ENCODE measurements at places on chromosomes 12 and 14.

DNA sequence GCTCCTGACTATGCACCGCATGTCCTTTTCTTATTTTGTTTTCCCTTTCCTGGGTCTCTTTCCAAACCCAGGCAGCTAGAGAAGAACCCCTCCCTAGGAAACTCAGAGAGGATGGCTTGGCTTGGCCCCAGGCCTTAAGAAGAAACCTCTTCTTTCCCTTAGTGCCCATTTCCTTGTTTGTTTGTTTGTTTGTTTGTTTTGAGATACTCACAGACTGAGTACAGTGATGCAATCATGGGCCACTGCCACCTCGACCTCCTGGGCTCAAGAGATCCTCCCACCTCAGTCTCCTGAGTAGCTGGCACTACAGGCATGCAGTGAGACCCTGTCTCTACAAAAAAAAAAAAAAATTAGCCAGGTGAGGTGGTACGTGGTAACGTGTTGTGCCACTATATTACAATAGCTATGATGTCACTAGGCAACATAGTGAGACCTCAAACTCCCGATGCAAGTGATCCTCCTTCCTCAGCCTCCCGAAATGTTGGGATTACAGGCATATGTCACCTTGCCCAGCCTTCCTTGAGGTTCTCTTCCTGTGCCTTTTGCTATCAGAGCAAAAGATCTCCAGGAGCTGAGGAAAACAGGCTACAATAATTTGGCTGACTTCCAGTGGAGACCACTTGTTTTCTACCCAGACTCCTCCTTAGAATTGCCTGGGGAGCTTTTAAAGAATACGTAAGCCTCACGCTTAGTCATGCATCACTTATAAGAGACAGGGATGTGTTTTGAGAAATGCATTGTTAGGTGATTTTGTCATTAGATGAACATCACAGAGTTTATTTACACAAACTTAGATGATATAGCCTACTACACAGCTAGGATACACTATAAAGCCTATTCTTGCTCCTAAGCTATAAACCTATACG is 34.5 kb upstream of the LGALS3 start:
- no peak for DNase-seq

- DNase-seq, result no peak
Observed at GRCh38 chr12:3777206-3777809, 24.4 kb upstream of the CRACR2A start.

GRCh38 chr12:90020436-90020835 is 311.8 kb upstream of the ATP2B1 start:
- DNase-seq, result no peak

GRCh38 chr14:70186900-70187451 is 1.8 kb downstream of the SLC8A3 start:
- no peak for DNase-seq

DNA sequence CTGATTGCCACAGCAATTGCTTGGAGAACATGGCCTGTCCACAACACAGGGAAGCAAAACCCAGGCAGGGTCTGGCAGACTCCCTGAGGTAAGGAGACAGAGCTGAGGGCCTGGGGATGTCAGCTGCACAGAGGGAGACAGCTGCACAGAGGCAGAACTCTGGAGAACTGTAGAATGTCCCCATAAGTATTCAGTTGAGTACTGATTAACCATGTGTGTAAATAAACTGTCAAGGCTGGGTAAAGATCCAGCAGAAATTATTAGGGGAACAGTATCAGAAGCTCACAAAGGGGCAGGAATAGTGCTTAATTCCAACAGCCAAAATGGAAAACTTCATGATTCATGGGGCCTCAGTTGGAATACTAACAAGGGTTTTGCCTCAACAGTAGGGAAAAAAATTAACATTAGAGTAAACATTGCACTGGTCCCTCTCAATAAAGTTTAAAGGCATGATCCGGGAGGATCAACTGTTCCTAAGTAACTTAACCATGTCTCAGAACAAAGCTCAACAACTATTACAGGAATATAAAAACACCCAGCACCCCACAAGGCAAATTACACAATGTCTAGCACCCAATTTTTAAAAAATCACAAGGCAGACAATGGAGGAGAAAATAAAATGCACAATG is 201.3 kb upstream of the RASSF8 start:
- DNase-seq, result no peak

- no peak for DNase-seq
Observed at GRCh38 chr12:85971800-85972199, 97.7 kb downstream of the NTS start.

All from activated T-helper 1 cell treated with Interleukin-2 at 50 U/mL for 16 hours (primary cell).